Hematopoietic multipotent progenitor cell treated with erythropoietin and hydrocortisone succinate and interleukin-3 and kit ligand, for 17 days (in vitro differentiated cells): ENCODE measurements at places on chromosomes 5 and 9.
A peak's percentile ranks its signal among the peaks of the same experiment; 100 is the strongest.

- no peak for DNase-seq
Observed at GRCh38 chr9:132849185-132849706, 28.8 kb downstream of the AK8 start.

DNA sequence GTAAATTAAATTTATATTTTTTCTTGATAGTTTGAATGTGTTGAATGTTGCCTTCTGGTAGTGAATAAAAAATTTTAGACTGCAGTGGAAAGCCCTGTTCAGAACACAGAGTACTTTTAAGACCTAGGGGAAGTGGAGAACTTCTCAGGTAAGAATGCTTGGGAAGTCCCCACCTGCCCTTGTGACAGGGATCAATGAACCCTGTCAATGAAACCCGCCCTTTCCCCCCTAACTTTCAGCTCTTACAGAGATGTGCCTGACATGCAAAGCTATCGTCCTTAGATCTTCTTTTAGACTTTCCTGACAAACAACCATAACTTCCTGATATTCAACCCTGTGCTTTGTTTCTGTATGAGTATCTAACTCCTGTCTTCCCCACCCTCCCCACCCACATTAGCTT lies 562.7 kb downstream of the TLE4 start:
- DNase-seq = no peak

GRCh38 chr5:126395198-126395597 lies 28.0 kb upstream of the GRAMD2B start:
- DNase-seq = no peak

DNA sequence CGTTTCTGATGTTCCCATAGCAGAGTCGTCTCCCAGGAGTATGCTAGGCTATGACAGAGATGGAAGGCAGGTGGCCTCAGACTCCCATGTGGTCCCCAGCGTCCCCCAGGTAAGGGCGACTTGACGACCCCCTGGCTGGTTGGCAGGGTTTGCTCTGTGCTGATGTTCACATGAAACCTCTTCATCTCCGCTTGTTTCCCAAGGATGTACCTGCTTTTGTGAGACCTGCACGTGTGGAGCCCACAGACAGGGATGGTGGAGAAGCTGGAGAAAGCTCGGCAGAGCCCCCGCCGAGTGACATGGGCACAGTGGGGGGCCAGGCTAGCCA lies 108.3 kb downstream of the WNK2 start:
- DNase-seq = no peak

DNA sequence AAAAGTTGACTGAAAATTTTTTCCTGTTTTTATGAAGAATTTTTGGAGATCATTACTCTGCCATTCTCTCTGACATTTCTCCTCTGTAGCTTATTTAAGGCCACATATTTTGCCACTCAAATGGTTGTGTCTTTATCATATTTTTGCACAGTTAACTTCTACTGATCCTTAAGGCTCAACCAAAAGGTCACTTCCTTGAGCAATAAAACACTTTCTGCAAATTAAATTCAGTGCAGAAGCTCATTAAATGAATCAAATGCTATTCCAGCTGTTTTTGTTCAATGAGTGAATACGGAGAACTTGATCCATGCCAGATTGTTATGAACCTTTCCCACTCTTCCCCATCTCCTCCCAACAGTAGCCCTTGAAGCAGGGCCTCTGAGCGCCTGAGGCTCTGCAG lies 93.8 kb upstream of the EPB41L4A start:
- no peak for DNase-seq

DNA sequence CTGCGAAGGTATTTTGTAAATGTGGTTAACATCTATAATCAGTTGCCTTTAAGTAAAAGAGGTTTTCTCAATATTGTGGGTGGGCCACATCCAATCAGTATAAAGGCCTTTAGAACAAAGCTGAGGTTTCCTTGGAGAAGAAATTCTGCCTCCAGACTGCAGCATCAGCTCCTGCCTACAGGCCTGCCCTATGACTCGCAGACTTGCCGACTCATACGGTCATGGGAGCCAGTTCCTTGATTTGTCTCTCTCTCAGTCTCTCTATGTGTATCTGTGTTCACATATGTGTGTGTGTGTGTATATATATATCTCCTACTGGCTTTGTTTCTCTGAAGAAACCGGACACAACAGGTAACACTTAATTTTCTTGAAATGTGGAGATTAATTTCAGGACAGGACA lies 45.3 kb downstream of the SLC36A1 start:
- DNase-seq = no peak

- DNase-seq = no peak
Observed at GRCh38 chr5:27388755-27389154, 350.4 kb upstream of the CDH9 start.

DNA sequence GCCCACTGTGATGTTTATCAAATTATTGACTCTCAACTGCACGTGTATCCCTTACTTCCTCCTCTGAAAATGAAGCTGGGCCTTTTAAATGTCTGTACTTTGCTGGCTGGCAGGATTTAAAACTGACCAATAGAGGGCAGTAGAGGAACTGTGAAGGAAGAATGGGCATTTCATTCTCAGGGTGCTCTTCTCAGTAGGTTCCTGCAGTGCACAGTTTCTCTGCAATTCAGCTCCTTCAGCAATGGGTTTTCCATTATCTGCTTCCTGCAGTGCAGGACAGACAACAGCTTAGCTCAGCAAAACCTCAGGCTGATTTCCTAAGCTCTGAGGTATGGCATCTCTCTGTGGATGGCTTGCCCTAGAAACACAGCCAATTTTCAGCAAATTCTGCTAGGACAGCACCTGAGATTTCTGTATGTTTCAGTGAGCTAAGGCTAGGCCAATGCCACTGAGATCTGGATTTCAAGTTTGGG lies 298.4 kb upstream of the PRDM9 start:
- peak; percentile 4 for DNase-seq

GRCh38 chr5:121288781-121289180 lies 562.9 kb upstream of the FTMT start:
- no peak for DNase-seq

DNA sequence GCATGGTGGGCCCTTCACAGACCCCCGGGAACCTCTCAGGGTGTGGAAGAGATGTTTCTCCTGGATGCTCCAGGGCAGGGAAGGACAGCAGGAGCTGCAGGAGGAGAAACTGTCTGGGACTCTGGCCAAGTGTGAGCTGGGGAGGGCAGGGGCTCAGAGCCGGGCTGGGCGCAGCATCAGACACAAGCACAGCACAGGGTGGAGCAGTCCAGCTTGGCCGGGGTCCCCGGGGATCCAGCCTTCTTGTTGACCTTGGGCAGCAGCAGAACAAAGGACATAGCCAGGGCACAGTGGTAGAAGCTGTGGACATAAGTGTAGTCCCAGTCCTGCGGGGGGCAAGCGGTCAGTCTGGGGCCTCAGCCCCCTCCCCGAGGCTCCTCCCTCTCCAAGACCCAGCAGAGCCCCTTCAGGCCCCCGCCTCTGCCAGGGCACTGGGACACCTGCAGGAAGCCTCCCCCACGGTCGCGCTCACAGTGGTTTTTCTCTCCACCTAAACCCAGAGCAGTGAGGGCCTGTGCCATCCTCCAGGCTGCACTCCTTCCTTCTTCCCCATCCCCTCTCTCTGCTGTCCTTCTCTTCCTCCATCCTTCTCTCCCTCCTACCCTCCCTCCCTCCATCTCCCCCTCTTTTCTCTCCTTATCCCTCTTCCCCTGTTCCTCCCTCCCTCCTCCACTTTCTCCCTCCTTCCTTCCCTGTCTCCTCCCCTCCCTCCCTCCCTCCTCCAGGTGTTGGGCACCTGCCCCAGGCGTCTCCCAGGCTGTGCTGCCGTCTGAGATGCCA lies 10.1 kb downstream of the MYMK start:
- DNase-seq = peak; percentile 9

GRCh38 chr5:625516-625915 lies 13.4 kb downstream of the CEP72 start:
- no peak for DNase-seq

DNA sequence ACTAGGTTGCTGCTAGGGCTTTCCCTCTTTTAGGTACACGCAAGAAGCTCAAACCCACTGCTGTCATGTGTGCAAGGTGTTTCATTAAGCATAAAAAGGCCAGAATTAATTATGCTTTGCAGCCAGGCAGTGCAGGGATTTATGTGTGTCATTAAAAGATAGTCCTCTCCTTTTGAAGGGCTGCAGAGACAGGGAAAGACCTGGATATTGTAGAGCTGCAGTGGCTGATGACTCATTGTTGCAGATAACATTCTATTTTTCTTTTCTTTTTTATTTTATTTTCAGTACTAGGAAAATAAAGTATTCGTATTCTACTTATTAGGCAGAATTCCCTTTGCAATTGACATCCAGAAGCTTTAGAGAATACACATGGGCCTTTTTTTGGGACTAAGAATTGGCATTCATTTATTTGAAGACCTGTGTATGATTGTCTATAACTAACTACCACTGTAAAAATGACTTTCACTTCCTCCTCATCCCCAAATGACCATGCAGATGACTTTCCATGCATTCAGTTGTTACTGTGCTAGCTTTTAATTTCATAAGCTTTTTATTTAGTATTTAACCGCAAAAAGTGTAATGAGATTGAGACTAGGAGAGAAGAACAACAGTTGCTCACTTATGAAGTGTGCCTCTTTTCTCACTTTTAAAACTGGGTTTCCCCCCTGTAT lies 113.0 kb downstream of the PAM start:
- no peak for DNase-seq

GRCh38 chr5:103298607-103299188 lies 40.1 kb downstream of the MACIR start:
- no peak for DNase-seq

DNA sequence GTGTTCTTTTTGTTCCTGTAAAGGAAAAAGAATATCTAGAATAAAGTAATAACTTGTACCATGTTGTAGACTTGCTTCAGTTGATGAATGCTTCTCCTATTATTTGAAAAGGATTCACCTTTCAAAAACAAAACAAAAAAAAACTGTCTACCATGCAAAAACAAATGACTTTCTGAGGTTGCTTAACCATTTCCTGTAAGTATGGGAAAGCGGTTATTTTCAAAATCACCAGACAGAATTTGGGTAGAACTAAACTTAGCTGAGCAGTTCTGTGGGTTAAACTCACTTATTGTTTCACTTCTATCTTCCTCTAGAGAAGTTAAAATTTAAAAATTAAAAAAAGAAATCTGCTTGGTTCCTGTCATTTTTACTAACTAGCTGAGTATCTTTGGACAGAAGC lies 25.2 kb downstream of the LNPEP start:
- DNase-seq = no peak

GRCh38 chr9:2497666-2498400 lies 123.8 kb upstream of the VLDLR start:
- no peak for DNase-seq

GRCh38 chr5:27682600-27682999 lies 644.2 kb upstream of the CDH9 start:
- DNase-seq = no peak

DNA sequence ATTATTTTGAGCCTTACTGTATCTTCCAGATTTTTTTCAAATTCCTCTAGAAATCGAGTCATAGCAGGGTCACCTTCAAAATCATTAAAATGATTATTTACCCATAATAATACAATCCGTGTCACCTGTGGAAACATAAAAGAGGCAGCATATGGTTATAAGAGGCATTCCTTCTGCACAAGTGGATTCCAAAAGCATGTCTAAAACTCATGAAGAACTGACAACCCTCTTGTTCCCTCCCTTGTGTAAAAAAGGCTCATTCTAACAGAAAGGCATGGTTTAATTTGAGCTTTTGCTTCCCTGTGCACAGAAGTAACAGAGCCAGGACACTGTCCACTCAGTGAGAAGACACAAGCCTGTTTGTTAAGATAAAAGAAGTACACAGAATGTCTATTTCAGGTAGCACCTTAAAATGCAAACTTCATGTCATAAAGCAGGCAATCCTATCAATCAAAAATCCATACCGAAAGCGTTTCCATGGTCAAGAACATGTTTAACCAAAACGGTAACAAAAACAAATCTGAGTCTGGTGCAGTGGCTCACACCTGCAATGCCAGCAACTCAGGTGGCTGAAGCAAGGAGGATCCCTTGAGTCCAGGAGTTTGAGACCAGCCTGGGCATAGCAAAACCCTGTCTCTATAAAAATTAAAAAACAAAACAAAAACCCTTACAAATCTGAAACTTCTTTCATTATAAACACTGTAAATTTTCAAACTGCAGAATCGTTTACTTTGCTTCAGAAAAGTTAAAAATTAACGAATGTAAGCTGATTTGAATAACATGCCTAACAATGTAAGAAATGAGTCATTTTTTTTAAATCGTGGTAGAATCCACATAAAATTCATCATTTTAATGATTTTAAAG lies 139.3 kb downstream of the RAPGEF6 start:
- DNase-seq = no peak

GRCh38 chr9:131008909-131009618 lies at the start of gene LAMC3:
LAMC3 (plus strand) TSS chr9:131009174; CDS start chr9:131009215, 41 bp downstream.
- no peak for DNase-seq

- no peak for DNase-seq
Observed at GRCh38 chr5:18792145-18792544, 1157.9 kb downstream of the TAF11L14 start.

DNA sequence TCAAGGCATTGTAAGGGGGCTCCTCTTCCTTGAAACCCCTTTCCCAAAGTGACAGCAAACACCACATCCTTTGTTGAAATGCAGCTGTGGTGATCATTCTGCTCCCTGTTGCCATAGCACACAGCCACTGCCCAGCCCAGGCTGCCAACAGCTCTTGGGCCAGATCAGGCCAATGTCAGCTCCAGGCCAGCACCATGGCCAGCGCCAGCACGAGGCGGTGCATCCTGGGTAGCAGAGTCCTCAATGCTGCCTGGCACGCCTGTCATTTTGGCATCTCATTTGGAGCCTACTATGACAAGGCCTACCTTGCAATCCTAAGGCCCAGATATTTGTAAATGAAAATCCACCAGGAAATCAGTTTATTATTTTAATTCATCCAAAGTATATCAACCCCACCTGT lies 390.6 kb downstream of the DNAH5 start:
- no peak for DNase-seq

- DNase-seq = no peak
Observed at GRCh38 chr5:95812074-95812471, 10.5 kb downstream of the GLRX start.

DNA sequence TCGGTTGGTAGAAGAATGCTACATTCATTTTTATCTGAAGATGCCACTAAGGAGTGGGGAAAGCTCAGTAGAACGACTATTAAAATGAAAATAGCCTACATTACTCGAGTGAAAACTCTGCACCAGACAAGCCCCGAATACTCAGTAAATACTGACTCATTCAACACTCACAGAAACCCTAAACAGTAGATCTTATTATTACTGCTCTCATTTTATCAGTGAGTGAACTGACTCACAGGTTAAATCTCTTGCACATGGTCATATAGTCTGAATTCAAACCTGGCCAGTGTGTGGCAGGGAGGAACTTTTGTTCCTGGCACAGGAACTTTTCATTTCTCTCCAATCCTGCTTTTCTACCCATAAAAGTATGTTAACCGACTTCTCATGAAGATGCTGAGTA lies 9.6 kb upstream of the PAPPA start:
- DNase-seq = no peak

- no peak for DNase-seq
Observed at GRCh38 chr9:31719262-31719661, 665.2 kb upstream of the ACO1 start.

- DNase-seq = no peak
Observed at GRCh38 chr5:149157330-149157729, 16.0 kb downstream of the ABLIM3 start.
